ENCODE measurements at places on chromosomes 5 and 9.

GRCh38 chr9:14314424-14314928 lies 535 bp upstream of the NFIB start:
- no peak for DNase-seq

GRCh38 chr9:87157366-87158031 lies 210.2 kb upstream of the GAS1 start:
- DNase-seq: no peak

GRCh38 chr9:14730461-14730898 lies 7.9 kb upstream of the CER1 start:
- DNase-seq: no peak

- DNase-seq: no peak
These were observed 409.7 kb upstream of the PIK3R1 start for GRCh38 chr5:67805666-67806348.

DNA sequence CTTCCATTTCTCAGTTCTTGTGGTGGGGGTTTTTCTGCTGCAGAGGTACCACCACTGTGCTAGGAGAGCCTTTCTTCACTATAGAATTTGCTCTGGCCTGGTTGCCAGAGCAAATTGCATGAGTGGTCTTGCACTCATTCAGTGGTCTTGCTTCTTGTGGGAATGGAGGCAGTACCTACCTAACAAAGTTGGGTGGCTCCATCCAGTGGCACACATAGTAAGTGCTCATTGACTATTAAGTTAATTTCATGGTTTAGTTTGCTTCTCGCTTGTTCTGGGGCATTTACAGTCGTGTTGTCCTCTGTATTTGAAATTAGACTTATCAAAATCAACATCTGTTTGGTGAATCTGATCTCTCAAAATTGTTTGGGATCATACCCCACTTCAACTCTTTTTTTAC lies 23.0 kb downstream of the SLC28A3 start:
- no peak for DNase-seq

DNA sequence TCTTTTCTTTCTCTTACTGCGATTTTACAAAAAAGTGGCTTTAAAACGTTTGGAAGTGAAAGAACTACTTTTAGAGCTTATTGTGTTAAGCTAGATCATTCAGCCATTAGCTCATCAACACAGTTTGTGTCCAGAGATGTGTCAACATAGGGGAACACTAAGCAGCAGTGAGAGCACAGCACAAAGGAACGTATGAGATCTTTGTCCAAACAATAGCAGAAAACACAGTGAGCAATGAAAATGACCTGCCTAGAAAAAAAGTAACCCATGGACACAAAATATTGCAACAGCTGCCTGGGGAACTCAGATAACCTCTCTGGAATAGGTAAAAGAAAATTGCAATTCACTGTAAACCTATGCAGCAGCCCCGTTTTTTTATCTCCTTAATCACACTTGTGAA lies 372.5 kb downstream of the ARHGEF28 start:
- DNase-seq: no peak

DNA sequence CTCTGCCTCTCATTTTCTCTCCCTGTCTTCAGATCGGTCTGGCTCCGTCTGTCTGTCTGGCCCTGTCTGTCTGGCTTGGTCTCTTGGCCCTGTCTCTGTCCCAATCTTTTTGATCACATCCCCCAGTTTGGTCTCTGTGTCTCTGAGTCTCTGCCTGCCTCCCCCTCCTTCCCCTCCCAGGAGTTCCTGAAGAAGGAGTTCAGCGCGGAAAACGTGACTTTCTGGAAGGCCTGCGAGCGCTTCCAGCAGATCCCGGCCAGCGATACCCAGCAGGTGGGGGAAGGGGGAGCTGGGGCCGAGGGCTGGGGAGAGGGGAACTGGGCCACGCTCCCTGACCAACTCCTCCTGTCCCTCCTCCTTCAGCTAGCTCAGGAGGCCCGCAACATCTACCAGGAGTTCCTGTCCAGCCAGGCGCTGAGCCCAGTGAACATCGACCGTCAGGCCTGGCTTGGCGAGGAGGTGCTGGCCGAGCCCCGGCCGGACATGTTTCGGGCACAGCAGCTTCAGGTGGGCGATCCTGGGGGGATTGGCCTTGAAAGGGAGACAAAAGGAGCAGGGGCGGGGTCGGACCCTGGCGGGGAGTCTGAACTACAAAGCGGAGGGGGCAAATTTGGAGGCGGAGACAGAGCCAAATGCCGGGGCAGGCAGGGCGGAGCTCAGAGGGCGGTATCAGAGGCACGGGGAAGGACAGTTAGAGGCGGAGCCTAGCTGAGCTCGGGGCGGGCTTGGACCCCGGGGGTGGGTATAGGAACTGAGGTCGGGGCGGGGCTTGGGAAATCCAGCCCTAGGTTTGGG lies 9.0 kb downstream of the RGS14 start:
- DNase-seq: no peak

- no peak for DNase-seq
These were observed 16.9 kb downstream of the PRRX2 start for GRCh38 chr9:129682381-129682780.

- peak; percentile 68 for DNase-seq
These were observed 39.1 kb upstream of the RANBP6 start for GRCh38 chr9:6054280-6055099.

GRCh38 chr5:137995077-137995748 lies 37.7 kb downstream of the FAM13B start:
- no peak for DNase-seq

DNA sequence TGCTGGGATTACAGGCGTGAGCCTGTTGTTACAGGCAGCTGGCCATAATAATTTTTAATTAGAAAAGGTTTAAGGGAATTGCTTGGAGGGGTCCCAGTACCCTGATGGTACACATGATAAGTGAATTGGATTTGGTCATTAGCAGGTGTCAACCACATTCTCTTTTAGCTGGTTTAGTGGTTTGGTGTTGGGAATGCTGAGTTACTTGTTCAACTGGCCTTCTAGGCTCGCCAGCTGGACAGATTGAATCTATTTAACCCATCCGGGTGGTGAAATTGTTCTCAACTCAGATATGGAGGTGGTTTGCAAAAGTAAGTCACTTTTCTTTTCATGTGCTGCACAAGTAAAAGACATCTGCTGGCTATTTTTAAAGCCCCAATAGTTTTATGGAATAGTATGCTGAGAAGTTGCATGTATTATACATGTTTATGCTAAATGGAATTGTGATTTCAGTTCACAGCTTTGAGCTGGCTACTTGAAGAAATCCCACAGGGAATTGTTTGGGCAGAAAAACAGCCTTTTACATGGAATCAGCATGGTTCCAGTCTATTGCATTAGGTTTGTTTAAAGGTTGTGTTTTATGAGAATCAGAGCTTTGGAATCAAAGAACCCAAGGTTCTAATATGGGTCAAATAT lies 149.8 kb upstream of the SLC28A3 start:
- DNase-seq: no peak

DNA sequence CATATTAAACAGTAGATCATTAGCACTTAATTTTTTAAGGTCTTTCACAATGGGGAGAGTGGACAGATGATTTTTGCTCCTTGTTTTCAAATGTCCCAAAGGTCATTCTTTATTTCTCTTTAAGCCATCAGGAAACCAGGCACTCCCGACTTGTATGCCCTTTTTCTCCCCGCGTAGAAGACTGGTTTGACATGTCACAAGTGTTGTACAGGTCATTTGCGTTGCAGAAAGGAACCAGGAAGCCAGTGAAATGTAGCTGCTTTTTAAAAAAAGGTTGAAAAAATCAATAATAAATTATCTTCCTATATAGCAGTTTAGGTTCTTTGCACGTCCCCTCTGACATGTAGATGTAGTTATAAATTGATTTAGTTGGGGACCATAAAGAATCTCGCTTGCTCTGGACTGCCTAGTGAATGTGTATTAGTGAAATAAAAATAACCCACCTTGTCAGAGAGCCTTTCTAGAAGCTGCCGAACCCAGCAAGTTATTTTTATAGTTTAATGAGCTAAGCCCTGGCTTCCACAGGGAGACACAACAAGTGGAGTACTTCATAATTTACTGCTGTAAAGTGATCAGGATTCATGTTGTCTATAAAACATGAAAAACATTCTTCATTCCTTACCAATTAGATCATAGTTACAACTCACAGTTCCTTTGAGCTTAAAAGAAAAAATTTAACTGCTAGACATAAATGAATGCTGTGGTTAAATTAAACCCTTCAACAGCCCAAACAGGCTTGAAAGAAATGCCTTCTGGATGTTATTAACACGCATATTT lies 404.6 kb downstream of the CSNK1G3 start:
- no peak for DNase-seq

- no peak for DNase-seq
These were observed 430 bp upstream of the MSH3 start for GRCh38 chr5:80654054-80654390.

GRCh38 chr9:98927724-98928123 lies 16.0 kb upstream of the COL15A1 start:
- DNase-seq: no peak

- no peak for DNase-seq
These were observed 205.5 kb downstream of the NPR3 start for GRCh38 chr5:32916648-32917047.

DNA sequence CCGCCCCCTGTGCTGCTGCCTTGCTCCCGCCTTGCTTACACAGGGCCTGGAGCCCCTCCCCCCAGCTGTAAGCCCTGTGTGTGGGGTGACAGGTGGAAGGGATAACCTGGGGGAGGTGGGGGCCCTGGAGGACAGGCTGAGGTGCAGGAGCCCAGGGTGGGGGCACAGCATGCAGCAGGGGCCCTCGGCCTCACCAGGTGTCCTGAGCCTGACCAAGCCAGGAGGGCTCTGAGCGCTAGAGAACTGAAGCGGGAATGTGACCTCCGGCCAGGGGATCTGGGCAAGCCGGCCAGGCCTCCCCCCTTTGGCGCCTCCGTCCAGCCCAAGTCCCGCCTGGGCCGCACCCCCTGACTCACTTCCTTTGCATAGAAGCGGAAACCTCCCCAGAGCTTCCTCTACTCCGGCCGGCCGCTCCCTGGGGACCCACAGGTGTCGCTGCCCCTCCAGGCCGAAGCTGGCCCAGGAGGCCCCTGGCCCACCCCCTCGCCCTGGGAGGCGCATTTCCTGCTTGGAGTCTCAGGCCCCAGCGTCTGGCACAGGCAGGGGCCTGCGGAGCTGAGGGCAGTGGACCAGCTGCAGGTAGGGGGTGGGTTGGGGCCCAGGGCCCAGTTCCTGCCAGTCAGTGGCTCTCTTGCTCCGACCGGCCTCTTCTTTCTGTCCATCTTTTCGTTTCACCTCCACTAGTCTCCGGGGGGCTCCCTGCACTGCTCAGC lies at the start of gene TOR4A:
TSS of gene TOR4A (plus strand) at position 398 of the 713 bp plus-strand sequence. CDS start 964 bp downstream, outside the sequence.
- no peak for DNase-seq

GRCh38 chr5:111735583-111736270 lies 21.3 kb downstream of the NREP start:
- no peak for DNase-seq

DNA sequence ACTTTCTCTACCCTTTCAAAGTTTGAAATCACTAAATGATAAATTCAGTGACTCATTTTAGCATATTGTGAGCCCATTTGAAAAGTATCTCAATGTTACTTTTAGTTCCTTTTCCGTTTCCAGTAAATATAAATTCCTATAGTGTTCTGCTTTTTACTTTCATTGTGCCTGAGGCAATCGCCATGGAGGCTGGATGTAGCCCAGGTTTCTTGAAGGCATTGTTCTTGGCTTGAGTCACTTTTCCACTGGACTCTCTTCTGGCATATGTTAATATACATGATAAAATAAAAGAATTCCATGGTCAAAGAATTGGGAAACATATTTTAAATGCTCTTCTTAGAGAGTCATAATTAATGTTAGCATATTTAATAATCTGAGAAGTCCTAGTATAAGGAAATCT lies 327.0 kb downstream of the IZUMO3 start:
- no peak for DNase-seq

GRCh38 chr9:71752352-71752751 lies 16.0 kb downstream of the CEMIP2 start:
- no peak for DNase-seq

- DNase-seq: no peak
These were observed 27.8 kb upstream of the DENND1A start for GRCh38 chr9:123957731-123958130.

DNA sequence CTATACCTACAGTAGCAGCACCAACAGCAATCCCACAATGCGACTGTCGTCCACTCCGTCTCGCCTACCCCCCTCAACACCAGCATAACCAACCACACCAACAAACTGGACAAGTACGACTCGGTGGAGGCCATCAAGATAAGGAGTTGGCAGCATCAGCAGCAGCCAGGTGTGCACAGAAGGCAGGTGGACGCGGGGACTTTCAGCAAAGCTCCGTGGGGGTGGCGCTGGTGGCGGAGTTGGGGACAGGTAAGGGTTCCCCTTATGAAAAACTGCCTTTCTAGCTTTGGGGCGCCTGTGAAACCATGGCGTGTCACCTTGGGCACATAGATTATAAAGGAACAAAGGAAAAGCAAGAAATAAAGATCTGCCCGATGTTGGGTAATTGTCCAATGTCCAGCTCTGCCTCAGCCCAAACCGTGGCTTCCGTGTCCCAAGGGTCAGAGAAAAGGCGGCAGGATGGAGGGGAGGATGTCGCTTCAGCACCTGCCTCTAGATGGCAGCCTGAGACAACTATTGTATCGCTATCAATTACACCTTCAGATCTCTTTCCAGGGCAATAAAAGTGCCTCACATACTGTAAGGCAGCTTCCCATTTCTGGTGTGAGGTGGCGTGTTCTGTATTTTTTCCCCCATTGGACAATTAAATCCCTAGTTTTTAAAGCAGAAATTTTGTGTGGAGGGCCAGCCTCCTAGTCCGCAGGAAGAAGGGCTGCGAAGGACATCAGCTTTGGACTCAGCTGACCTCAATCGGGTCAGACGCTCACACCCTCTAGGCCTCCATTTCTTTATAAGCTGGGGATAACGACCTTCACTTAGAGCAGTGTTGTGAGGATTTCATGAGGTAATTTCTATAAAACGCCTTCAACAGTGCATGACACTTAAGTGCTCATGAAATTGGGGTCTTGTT lies 58.8 kb downstream of the MTRR start:
- no peak for DNase-seq

GRCh38 chr5:112974901-112975300 lies 1.7 kb upstream of the DCP2 start:
- no peak for DNase-seq

DNA sequence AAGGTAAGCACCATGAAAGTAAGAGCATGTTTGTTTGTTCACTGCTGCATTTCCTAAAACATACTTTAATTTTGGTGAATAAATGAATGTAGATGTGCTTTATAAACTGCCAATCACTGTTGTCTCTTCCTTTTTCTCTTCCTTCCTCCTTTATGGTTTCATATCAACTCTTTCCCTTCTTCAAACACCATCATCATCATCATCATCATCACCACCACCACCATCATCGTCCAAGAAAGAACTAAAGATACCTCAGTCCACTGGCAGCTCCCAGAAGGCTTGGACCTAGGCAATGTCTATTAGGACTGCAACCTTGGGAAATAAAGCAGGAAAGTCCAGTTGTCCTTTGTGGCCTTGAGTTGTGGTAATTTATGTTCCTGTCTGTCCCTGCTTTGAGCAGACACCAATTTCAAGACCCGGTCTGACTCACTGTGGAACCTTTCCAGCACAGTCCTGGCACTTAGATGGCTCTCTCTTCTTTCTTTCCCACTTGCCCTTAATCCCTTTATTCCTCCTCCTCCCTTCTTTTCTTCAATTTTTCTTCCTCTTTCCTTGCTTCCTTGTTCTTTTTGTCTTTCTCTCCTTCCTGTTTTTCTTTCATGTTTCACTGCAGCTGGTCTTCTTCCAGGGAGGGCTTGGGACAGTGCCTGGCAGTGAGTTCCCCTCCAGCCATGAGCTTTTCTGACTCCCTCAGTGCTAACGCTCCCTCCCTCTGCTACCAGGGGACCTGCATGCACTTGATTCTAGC lies 99.3 kb downstream of the ANGPTL2 start:
- no peak for DNase-seq

All from activated CD8-positive, alpha-beta memory T cell treated with anti-CD3 and anti-CD28 coated beads for 24 hours (primary cell).